ENCODE measurements at places on chromosomes 2 and 18. TPM values are rescaled to one million over a fixed set of nuclear protein-coding genes. Genes with fewer than 3 reads are reported as not detected.

POTEI gene
- not detected for total RNA-seq

NT5C1B gene
- total RNA-seq = not detected

POTEJ gene
- total RNA-seq = not detected

DNER gene
- total RNA-seq = 0.27 TPM

ZNF385B gene
- 0.41 TPM for total RNA-seq

Data from thoracic aorta (tissue), 2 donors.